ENCODE measurements at places on chromosomes 2 and 18. TPM values are rescaled to one million over a fixed set of nuclear protein-coding genes. Genes with fewer than 3 reads are reported as not detected.

- peak; percentile 68 for DNase-seq
Measured at GRCh38 chr2:112803691-112804521, 19.6 kb upstream of the IL1A start.

- DNase-seq = peak; percentile 64
Measured at GRCh38 chr2:180573951-180574350, 406.5 kb upstream of the UBE2E3 start.

DNA sequence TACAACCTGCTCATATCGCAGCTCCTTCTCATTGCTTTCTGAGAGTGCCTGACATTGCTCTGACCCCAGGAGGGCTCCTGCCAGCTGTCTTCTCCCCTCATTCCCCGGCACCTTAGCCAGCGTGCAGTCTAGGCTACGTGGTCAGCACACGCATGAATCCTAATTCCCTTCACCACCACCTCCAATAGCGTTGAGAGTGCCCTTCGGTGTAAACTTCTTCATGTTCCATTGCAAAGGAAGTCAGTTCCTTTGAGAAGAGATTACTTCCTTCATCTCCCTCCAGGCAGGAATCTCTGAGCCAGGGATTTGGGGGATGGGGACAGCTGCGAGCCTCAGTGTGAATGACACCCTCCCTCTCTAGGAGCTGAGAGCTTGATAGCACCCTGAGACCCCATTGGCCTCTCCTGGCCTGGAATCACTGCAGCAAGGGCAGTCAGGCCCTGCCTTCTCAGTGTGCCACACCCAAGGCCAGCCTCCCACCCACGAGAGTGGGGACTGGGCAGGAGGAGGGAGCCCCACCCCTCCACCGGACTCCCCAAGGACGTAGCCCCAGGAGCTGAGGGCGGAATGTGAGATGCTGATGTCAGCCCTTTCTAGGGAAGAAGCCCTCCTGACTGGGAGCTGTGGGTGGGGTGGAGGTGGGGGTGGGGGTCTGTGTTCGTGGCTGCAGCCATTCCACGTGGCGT is 53.4 kb downstream of the SLC66A2 start:
- DNase-seq = no peak

- peak; percentile 52 for DNase-seq
Measured at GRCh38 chr2:128196471-128196931, 105.5 kb downstream of the UGGT1 start.

DNA sequence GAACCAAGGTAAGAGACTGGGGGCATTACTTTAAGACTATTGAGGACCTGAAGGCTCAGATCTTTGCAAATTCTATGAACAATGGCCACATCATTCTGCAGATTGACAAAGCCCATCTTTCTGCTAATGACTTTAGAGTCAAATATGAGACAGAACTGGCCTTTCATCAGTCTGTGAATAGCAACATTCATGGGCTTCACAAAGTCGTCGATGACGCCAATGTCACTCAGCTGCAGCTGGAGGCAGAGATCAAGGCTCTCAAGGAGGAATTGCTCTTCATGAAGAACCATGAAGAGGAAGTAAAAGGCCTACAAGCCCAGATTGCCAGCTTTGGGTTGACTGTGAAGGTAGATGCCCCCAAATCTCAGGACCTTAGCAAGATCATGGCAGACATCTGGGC is 43.8 kb upstream of the SLC4A10 start:
- no peak for DNase-seq

GRCh38 chr2:182321096-182321495 is 105.7 kb downstream of the PDE1A start:
- DNase-seq = no peak

DNA sequence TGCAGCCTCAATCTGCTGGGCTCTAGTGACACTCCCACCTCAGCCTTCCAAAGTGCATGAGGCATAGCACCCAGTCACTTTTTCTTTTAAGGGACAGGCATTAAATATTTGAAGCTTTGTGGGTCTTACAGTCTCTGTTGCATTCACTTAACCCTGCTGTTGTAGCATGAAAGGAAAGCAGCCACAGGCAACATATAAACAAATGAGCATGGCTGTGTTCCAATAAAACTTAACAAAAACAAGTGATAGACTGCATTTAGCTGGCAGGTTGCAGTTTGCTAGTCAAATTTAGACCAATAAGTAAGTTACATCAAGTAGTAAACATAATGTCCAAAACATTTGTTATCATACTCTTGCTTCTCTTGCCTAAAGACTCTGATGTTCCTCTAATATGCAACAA is 297.3 kb upstream of the MMADHC start:
- no peak for DNase-seq

DNA sequence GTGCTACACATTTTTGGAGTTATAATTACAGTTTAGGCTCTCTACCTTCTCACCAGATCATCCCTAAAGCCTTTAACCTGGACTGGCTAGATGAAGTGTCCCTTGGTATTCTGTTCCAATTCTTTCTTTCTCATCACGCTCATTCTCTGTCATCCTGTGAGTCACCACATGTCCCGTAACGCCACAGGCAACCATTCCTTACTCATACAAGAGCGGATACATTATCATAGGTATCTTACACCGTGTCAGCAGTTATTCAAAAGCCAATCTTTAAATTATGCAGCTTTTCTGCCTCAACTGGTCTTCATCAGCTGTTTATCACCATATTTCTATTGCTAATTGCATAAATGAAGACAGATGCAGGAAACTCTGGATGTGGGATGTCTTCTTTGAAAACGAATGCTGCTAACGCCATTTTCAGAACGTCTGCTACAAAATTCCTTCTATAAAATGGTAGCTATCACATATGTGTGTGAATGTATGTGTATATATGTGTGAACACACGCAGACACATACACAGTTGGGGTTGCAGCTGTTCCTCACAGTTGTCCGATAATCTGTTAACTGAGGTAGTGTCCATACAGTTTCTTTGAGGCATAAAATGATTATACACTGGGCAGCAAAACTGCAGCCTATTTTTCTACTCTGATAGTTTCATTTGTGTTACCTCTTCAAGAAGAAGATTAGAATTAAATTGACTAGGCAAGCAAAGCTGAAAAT is 47.9 kb downstream of the EML6 start:
- peak; percentile 54 for DNase-seq

GRCh38 chr18:8787794-8788193 is 82.4 kb downstream of the MTCL1 start:
- DNase-seq = no peak

DNA sequence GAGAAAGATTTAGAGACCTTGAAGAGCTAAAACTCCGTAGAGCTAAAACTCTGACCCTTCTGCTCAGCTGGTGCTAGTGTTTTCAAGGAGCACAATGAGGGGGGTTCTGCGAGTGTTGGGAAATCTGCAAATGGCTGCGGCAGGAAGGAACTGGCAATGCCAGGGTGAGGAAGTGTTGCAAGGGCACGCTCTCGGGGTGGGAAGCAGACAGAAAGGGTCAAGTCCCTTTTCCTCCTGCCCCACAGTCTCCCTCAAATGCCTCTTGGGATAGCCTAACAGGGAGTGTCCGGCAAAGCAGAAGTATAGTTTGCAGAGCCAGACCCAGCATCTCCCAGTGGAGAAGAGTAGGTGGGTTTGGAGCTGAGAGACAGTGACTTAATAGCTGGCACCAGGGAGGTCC is 60.5 kb downstream of the NCAPH start:
- DNase-seq = no peak

DNA sequence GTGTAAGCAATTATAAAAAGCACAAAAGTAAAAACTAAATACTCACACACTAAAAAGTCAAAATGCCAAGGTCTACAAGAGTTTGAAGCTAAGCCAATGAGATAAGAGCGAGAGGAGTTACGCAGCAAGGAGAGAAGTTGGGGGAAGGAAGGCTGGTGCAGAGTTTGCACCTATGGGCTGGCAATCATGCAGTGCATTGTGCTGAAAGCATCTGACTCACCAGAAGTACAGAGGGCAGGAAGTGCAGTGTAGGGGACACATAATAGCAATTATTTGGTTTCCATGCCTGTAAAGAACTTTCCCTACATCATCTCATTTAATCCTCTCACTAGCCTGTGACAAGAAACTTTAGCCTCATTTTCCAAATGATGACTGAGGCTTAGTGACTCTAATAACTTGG is 142.7 kb upstream of the KYNU start:
- no peak for DNase-seq

- DNase-seq = peak; percentile 6
Measured at GRCh38 chr2:213806125-213806726, 522.0 kb downstream of the SPAG16 start.

DNA sequence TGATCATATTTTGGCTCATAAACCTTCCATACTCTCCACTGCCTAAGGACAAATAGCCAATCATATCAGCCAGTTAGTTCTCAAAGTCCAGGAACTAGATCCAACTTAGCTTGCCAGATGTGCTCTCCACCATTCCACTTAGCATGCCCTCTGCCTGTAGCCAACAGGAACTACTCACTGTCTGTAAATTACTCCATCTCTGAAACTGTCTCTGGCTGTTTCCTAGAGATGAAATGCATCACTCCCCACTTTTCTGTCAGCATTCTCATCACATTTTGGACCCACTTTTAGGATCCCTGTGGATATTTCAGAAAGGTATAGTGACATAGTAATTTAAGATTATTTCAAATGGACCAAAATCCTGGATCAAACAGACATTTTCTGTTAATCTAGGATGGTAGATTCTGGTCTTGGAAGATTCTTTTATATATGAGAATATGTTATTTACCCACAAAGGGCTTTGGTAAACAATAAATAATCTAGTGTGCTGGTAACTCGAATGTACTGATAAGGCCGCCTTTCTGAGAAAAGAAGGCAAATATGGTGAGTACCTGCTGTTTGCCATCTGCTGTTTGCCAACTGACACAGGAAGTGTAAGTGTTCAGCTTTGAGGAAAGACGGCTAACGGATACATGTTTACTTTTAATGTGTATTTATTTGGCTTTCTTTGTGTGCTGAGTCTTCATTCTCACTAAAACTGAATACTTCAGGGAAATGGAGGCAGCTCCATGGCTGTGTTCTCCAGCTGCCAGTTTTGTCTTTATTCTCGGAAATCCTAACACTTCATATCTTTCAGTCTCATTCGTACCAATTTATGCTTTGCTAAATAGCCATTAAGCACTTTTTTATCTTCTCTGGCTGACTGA is 79.5 kb downstream of the EVA1A start:
- DNase-seq = no peak

DNA sequence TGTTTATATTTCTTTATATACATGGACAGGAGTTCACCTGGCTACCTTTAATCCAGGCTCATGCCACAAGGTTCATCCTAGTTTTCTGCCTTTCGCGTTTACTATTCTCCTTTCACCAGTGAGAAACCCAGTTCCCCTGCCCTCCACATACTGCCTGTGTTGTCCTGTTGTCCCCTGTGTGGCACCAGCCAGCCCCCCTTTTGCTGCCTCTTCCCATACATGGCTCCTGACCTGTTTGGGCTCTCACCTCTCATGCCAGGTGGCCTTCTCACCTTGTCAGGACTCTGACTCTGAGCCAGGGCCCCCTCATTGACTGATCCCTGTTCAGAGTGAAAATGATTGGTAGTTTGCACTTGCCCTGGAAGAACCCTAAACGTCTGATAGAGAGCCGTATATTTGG is 13.6 kb downstream of the ASB1 start:
- no peak for DNase-seq

DNA sequence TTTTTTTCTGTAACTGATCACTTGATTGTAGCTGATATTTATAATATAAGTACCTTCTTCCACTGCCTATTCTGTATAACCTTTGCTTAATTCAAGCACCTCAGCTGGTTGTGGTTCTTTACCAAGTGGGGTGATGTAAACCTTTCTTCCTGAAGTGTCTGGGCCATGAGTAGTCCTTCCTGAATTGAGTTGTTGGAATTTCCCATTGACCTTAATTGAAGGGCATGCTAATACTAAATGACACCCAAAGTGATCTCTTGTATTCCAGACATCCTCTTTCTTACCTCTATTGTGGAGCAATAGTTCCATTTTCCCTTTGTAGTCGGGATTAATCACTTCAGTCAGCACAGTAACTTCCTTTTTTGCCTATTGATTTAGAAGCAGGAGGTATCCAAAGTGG is 1496.8 kb upstream of the CELF4 start:
- no peak for DNase-seq

- no peak for DNase-seq
Measured at GRCh38 chr2:237450583-237450982, 36.5 kb upstream of the MLPH start.

GRCh38 chr2:105369777-105370690 is 28.8 kb downstream of the FHL2 start:
- peak; percentile 69 for DNase-seq

DNA sequence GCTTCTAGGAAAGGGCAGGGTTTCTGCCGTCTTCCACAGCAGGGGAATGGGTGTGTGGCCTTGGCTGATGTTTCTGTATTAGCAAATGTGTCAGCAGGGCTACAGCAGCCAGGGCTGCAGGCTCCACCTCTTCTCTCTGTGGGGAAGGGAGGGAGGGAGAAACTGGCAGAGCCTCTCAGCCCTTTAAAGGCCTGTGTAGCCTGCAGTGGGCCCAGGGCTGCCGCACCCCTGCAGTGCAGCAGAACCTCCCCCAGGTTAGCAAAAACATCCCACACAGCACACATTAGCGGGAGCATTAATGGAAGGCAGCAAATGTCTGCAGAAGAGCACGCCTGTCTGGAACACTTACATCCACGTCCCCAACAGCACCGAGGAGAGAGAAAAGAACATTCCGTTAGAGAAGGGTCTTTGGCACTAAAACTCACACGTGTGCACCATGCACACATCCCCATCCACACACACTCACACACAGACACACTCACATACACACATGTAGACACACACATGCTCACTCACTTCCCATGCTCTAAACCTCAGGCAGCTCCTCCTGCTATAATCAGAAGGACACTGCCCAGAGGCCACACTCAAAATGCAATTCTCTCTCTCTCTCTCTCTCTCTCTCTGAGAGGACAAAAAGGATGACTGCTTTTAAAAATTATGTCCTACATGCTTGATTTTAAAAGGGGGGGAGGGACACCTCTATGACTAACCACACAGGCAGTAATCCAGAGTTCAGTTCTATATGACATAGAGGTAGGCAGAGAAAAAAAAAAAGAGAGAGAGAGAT is 24.1 kb downstream of the MRPL35 start:
- DNase-seq = peak; percentile 51

Gene IGFBP5
- 422 TPM for total RNA-seq

Gene CDH7
- 0.43 TPM for total RNA-seq

Gene ATP6V1C2
- 0.14 TPM for total RNA-seq

Gene ERBB4
- 0.72 TPM for total RNA-seq

Gene ABCG5
- not detected for total RNA-seq

Gene POTEJ
- total RNA-seq = not detected

Gene OTOF
- total RNA-seq = not detected

Gene UGT1A10
- not detected for total RNA-seq

Gene FLACC1
- total RNA-seq = 1.7 TPM

Gene MBOAT2
- 58.0 TPM for total RNA-seq

Gene FOXD4L1
- total RNA-seq = not detected

Measured in astrocyte (in vitro differentiated cells and primary cell).